ENCODE measurements at places on chromosomes 12 and 14.
A peak's percentile ranks its signal among the peaks of the same experiment; 100 is the strongest.

DNA sequence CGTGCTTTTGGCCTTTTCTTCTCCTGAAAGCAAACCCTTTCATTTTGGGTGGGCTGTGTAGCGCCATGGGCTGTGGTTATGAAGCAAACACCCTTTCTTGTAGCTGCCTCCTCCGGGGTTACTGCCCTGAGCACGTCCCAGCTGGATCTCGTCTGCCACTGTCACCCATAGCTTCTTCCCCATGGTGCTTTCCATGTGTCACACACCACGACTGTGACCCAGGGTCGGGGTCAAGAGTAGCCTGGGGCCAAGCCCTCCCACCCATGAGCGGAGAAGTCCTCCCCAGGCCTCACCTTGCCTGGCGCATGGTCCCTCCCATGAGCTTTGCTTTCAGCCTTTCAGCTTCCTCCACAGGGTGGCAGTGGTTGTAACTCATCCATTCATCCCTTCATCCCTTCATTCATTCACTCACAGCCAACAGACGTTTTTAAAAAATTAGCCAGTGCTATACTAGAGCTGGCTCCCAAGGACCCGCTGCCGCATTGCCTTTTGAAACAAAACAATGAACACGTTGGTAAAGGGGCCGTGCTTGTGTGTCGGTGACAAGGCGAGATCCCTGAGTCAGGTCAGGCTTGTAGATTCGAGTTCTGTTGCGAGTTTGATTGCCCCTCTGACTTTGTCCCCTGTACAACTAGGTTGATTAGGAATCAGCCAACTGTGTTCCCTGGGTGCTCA lies 29.5 kb downstream of the MEG3 start:
- DNase-seq, result no peak

- DNase-seq, result no peak
Measured at GRCh38 chr14:74735125-74735524, 22.2 kb downstream of the FCF1 start.

DNA sequence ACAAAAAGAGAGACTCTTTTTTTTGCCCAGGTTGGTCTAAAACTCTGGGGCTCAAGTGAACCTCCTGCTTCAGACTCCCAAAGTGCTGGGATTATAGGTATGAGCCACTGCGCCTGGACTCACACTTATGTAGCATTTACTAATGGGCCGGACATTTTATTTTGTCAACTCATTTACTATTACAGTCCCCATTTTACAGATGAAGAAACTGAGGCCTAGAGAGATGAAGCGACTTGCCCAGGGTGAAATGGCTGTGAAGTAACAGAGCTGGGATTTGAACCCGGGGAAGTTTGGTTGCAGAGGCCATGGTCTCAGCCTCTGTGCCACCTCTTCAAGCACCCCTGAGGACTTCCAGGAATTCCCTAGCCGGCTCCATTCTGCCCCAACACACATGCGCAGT lies 9.4 kb downstream of the HPD start:
- no peak for DNase-seq

DNA sequence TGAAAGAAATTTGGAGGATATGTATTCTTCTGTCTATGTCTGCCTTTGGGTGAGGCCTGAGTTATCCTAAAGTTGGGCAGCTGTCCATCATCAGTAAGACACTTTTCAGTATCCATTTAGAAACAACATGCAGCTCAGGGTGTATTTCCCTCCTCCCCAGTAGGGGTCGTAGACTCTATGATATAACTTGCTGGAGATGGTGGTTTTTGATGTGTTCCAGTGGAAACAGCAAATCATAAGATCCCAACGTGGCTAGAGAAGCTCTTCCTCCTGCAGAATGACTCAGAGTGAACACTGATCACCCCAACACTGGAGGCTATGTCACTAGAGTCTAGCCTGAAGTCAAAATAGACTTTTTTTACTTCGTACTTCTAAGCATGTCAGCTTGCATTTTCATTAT lies 331.6 kb upstream of the STXBP6 start:
- DNase-seq, result no peak

DNA sequence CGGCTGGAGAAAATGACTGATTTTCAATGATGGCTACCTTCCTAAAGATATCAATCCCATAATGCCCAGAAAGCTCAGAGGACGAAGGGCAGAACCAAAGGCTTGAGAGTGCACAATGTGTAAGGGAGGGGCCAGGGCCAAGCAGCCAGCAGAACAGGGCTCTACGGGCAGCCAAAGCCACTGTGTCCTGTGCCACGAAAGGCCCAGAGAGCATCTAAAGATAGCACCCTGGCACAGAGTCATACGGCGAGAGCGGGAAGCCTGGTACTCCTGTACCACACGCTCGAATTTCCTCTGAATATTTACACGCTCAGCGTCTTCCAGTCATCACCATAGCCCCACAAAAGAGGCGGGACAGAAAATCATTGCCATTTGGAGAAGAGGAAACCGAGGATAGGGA lies 39.5 kb downstream of the PRMT8 start:
- no peak for DNase-seq

- DNase-seq, result no peak
Measured at GRCh38 chr12:20620261-20620660, 74.9 kb upstream of the SLCO1C1 start.

DNA sequence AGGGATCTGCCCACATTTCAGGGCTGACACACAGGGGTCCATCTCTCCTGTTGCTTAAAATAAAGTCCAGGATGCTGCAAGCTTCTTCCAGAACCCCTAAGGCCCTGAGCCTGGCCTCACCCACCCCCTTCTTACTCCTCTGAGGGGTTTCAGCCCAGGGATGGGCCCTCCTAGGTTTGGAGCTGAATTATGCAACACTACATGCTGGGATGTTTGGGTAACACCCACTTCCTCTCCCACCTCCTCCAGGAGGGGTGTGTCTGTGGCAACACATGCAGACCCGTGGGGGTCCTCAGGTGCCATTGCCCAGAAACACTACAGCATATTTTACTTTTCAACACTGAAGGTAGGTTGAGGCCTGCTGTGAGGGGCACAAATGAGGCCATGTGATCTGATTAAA lies 5.4 kb downstream of the FBLN5 start:
- DNase-seq, result no peak

DNA sequence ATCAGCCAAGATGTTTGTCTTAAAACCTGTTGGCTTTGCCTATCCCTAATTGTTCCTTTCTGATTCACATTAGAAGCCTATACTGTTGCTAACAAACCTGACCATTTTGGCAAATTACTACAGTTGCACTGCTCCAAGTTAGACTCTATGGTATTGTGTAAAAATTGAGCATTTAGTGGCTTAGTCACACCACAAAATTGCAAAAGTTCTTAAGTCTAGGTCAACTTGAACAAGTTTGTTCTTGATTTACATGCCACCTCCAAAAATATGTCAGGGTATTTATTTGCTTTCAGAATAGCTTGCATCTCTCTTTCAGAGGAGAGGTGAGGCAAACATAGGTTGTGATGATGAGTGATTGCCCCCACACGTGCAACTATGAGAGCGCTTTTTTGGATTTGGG lies 27.0 kb upstream of the PTHLH start:
- DNase-seq, result no peak

DNA sequence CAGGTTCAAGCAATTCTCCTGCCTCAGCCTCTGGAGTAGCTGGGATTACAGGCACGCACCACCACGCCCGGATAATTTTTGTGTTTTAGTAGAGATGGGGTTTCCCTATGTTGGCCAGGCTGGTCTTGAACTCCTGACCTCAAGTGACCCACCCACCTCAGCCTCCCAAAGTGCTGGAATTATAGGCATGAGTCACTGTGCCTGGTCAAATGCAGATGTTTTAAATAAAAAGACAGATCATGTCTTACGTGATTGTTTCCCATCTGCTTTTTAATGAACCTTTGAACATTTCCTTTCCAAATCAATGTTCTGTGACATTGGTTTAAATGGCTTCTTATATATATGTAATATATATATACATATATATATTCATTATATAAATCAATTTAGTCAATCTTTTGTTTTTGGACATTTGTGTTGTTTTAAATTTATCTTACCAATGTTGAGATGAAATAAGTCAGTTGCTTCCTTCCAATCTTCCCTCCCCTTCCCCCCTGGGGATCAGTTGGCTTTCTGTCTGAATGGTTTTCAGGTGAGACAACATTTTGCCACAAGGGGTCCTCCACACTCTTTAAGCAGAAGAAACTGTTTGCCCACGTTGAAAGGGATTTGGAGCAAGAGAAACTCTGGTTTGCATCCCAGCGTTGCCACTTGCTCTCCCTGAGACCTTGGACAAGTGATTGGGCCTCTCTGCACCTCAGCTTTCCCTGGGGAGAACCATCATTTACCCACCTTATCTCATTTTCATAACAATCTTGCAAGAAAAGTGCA lies 47.6 kb upstream of the RBM19 start:
- DNase-seq, result no peak

GRCh38 chr14:90132821-90133570 lies 71.2 kb downstream of the KCNK13 start:
- no peak for DNase-seq

- no peak for DNase-seq
Measured at GRCh38 chr14:71301611-71302010, 394.4 kb downstream of the PCNX1 start.

GRCh38 chr12:108614639-108615038 lies 16.8 kb upstream of the TMEM119 start:
- DNase-seq, result no peak

DNA sequence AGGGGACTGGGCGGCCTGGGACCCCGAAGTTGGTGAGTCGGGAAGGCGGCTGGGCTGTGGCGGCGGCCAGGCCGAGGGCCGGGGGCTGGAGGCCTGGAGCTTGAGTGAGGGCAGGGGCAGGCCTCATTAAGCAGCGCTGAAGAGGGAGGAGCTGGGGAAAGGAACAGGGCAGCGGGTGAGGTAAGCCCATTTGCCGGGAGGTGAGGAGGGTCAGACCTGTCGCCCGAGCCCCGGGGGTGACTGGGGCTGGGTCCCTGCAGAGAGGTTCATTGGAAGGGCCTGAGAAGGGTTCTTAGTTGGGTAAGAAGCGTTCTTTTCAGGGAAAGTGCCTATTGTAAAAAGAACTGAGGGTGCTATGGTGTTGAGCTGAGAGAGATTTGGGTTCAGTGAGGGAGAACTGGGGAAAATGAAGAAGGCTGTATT lies 441 bp downstream of the RAB5B start:
- peak; percentile 26 for DNase-seq

DNA sequence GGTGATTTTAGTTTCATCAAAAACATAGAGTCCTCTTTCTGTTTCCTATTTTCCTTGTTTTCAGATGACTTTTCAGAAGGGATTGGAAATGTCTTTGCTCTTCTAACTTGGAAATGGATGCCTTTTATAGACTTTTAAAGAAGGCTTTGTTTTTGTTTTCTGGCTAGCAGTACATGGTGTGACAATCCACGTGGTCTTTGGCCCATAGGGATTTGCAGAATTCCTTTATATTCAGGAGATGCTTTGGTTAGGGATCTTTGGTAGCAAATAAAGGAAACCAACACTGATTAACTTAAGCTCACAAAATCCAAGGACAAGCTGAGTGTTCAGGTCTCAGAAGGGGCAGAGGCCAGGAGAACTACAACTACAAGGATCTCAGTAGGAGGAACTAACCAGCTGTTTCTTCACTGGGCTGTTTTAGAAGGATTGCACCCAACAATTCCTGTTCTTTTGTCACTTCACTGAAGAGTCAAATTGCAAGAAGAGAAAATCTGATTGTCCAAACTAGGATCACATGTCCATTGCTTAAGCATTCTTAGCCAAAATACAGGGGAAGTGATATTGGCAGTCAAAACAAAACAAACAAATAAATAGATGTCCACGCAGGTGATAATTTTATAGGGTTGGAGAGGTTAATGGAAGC lies 58.6 kb upstream of the MANSC4 start:
- DNase-seq, result no peak

DNA sequence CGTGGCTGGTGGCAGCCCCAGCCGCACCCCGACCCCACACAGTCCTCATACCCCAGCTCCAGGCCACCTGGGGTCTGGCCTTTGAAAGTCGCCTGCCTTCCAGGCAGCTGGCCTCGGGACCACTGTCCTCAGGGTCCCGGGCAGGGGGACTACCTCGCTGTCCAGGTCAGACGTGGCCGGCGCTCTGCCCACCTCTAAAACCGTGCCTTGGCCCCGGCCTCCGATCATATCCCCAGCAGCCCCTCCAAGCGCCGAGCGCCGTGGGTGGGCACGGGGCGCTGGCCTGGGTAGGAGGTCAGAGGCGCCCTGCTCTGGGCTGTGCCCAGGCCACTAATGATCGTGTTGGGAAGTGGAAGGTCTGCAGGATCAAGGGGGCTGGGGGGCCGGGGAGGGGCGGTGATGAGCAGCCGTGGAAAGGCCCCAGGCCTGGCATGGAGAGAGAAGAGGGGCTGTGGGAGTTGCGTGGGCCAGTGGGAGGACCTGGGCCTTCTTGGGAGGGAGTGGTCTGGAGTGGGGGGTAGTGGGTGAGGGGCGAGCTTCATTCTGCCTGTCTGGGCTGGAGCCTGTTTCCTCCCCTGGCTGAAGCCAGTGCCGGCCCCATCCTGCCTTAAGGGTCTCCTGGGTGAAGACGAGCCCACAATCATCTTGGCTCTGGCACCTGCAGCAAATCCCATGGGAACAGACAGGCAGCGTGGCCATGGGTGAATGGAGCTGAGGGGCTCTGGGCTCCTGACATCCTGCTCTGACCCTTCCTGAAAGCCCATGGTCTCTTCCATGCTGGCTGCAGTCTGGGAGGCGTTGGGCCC lies 4.9 kb downstream of the TMEM121 start:
- DNase-seq, result no peak

GRCh38 chr12:108985750-108986149 lies 35.1 kb downstream of the SVOP start:
- no peak for DNase-seq

GRCh38 chr12:33277376-33277775 lies 162.2 kb downstream of the SYT10 start:
- no peak for DNase-seq

DNA sequence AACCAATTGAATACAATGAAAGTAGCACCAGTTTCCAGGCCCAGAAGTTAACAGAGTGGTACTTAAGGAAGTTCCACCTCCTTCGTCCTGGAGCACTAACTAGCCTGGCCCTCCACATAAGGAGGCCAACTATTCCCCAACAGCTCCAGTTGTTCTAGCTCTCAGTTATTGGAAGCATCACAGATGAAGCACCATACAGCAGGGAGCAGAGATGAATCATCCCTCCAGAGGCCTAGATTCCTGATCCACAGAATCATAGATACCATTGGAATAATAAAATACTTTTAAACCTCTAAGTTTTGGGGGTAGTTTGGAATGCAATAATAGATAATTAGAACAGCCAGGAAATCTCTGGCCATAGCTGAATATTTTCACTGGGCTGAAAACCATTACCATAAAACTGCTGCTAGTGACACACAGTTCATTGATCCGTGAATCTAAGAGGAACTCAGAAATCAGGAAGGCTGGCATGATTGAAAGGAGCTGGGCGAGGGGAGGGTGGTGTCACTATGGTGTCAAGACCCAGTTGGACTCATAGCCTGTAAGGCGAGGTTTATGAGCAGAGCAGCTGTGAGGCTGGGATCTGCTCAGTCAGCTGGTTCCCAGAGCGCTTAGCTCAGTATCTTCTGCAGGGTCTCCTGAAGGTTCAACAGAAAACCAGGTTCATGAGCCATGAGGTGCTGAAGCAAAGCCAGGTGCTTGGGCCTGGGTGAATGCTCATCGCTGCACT lies 371.4 kb upstream of the TMTC1 start:
- no peak for DNase-seq

Measured in CD4-positive, alpha-beta T cell treated with Interleukin-4 for 4 hours (primary cell).